Non-pigmented ciliary epithelial cell (primary cell): ENCODE measurements at places on chromosomes 16 and 17.

DNA sequence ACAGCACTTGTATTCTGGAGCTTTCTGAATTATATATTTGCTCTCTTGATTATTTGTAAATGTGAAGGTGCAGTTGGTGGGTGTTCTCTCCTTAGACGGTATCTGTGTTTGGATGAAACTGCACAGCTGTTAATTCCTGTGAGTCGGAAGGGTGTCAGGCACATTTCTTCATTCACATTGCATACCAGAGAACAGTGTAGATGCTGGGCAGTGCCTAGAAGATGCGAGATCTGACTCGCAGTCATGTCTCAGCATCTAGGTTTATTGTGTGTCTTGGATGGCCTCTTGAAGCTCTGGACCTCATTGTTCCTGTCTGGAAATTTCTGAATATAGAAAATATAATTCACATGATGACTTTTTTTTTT lies 61.2 kb downstream of the CLEC16A start:
- no peak for DNase-seq

GRCh38 chr17:9750524-9750923 lies 40.9 kb downstream of the DHRS7C start:
- DNase-seq: no peak

DNA sequence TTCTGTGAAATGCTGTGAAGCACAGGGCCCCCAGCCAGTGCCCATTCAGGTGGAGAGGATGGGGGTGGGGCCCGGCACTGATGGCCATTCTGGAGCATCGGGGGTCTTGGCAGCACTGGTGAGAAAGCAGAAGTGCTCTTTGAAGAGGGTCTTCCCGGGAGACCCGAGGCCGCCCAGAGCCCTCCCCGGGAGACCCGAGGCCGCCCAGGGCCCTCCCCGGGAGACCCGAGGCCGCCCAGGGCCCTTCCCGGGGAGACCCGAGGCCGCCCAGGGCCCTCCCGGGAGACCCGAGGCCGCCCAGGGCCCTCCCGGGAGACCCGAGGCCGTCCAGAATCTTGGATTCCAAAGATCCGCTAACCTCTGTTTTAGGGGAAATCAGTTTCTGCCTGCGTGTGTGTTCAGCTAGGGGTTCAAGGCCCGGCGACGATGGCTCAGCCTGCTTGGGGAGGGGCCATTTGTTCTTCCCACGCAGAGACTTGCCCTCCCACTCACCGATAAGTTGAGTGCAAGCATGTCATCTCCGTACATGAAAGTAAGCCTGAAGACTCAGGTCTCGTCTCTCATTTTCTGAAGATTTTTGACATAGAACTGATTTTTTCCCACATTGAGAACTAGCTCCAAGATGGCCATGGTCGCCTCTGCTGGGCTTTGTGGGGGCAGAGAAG lies 35.2 kb upstream of the CAPN15 start:
- DNase-seq: no peak

- no peak for DNase-seq
Observed at GRCh38 chr17:7240375-7240774, 1.1 kb upstream of the PHF23 start.

DNA sequence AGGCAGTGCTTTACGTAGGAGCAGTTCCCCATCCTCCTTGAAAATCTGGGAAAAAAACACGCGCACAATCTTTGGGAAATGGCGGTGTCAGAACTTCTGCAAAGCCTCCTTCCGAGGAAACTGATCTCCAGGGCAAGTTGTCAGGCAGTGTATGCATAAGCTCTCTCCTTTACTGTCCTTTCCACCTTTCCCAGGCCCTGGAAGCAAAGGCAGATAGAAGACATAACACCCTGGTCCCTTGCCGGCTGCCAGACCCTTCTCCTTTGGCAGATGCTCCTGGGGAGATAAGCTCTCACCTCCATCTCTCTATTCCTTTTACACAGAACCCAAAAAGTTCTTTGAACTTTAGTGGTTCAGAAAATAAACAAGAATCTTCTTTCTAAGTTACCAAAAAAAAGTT lies 12.4 kb downstream of the TOB1 start:
- no peak for DNase-seq

DNA sequence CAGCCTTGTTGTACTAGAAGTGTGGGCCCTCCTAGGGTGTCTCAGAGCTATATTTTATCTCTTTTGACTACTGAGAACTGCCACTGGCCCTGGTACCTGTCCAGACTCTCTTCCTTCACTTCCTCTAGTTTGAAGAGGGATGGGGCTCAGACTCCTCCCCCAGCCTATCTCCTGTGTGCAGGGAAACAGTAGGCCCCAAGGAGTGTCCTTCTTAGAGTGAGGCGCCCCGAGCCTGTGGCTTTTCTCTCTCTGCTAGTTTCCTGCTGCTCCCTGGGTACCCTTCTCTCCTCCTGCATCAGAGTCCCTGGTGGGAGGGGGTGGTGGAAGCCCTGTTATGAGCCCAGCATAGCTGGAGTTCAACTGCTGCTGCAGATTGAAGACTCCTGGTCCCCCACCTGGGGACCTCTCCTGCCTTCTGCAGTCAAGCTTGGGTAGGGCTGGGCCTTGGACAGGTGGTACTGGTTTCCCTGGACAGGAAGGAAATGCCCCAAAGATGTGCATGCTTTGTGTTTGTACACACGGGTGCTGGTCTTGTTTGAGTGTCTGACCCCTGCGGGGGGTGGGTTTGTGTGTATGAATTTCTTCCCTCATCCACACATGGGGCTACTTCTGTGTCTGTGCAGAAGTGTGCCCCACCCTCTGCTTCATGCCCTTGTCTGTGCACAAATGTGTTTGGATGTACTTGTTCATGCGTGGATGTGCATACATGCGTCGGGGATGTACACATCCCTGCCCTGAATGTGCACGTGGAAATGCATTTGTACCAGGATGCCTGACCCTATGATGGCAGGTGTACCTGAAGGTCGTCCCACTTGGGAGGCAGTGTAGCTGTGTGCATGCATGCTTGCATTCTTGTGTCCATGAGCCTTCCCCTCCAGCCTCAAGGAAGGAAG lies 6.9 kb downstream of the RARA start:
- no peak for DNase-seq

DNA sequence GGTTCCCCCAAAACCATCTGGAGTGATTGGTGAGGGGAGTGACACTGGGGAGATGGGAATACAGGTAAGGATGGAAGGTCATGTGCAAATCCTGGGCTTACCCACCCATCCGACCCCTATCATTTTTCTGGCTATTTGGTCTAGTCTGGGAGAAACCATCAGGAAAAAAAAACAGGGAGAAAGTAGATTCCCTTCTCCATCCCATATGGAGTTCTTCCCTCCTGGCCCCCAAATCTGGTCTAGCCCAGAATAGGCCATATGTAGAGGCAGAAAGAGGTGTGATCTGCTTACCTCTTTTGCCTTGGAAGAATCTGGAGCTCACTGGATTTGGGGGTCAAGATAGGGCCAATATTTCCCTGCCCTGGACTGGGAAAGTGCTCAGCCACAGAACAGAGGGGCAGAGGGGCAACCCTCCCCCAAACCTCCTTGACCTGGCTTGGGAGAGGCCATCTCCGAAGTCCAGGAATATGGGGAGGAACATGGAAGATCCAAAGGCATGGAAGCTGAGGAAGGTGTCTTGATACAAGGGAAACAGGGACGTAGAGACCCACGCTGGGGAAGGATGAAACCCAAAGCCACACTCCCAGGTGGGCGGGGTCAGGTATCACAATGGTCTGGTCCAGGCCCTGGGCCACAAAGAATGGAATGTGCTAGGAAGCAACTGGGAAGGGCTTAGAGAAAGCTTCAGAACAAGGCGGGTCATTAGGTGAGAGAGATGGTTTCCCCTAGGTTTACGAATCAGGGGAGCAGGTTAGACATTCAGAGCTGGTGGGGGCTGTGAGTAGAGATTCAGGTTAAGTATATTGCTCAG lies 16.2 kb downstream of the CHRNB1 start:
- DNase-seq: no peak

DNA sequence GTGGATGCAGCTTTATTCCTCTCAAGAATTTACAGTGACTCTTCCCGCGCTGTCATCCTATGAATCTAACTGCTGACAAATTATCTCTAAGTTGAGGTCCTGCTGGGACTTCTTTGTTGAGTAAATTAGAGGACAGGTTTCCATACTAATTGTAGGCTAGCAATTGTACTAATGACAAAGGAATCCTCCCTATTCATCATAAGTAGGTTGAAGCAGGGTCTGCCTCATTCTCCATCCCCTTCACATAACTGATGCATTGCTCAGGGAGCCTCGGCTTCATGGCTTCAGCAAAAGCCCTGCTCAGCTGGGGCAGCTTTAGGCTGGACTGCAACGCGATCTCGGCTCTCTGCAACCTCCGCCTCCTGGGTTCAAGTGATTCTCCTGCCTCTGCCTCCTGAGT lies 83.1 kb upstream of the IRX6 start:
- DNase-seq: no peak

- DNase-seq: no peak
Observed at GRCh38 chr17:78395155-78395554, 16.7 kb downstream of the PGS1 start.

- no peak for DNase-seq
Observed at GRCh38 chr17:77400445-77400870, 259.7 kb downstream of the SEC14L1 start.

GRCh38 chr17:36183001-36183971 lies 6.8 kb upstream of the TBC1D3B start:
- DNase-seq: peak; percentile 19
